Mammary epithelial cell (primary cell): ENCODE measurements at places on chromosomes 5 and 9. TPM values are rescaled to one million over a fixed set of nuclear protein-coding genes. Genes with fewer than 3 reads are reported as not detected.

DNA sequence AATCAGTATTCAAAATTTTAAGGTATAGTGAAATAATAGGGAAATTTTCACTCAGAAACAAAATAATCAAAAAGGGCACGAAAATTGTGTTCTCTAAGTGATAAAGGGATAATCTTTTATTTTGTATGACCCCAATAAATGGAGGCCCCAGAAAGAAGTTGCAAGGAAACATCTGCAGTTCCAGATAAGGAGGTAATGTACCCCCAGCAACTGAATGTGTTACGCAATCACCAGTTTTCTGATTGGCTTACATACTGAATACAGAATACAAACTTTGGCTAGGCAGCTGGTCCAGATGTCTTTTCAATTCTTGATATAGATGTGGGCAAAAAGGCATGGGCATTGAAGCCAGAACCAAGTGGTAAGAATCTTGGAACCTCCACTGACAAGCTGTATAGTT is 1.7 kb upstream of the TOPORS start:
- no peak for DNase-seq

DNA sequence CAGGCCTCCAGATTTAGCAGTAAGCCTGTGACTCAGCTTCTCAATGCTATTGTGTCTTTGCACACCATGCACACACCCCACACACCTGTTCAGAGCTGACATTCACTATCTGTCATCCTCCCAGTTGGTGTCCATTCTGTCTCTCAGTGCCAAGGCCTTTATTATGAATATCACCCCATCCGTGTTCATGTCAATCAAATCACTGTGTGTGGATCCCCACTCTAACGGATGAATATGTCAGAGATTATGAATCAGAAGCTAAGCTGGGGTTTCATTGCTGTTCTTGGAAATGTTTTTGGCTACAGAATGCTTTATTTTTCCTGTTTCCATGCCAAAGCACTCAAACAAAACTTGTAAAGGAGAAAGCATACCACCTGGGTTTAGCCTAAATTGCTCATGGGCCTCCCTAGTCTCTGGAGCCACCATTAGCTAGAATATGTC is 9.4 kb upstream of the MAMDC2 start:
- peak; percentile 41 for DNase-seq

DNA sequence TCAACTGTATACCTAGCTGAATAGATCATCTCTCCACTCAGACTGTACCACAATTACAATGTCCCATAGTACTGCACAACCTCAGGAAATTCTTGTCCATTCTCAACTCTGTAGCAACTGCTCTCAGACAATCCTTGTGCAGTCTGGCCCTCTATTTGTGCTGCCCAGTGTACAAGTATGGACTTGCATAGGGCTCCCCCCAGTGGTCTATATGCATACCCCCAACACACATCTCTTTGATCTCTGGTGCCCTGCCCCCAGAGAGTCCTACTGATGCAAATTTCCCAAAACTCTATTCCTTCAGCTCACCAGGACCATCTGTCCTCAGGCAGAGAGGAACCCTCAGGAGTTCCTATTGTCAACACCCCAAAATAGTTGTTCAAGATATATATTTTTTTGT is 205.3 kb downstream of the SLCO4C1 start:
- DNase-seq = no peak

DNA sequence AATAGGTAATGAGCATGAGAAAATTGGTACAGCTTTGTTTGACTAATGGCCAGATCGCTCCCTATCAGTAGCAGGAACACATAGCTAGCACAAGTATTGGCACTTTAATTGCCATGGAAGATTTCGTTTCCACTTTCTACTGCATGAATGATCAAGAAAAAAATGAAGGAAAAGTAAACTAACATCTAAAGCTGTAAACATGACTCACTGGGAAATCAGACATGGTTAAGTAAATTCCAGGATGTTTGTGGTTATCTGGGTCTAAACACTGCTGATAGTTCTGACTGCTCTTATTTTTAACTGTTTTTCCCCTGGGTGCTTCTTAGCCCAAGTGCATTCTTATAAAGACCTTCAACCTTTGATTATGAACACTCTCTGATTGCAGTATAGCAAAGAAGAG is 388.9 kb downstream of the NR2F1-AS1 start:
- peak; percentile 76 for DNase-seq

GRCh38 chr9:80866576-80867227 is 822.6 kb downstream of the TLE1 start:
- DNase-seq = peak; percentile 78

The TIMD4 gene
- polyA plus RNA-seq = not detected

The ACSL6 gene
- polyA plus RNA-seq = 0.10 TPM

The RNF180 gene
- 0.20 TPM for polyA plus RNA-seq

The PRKACG gene
- polyA plus RNA-seq = not detected
